ENCODE measurements at places on chromosomes 16 and 17.

DNA sequence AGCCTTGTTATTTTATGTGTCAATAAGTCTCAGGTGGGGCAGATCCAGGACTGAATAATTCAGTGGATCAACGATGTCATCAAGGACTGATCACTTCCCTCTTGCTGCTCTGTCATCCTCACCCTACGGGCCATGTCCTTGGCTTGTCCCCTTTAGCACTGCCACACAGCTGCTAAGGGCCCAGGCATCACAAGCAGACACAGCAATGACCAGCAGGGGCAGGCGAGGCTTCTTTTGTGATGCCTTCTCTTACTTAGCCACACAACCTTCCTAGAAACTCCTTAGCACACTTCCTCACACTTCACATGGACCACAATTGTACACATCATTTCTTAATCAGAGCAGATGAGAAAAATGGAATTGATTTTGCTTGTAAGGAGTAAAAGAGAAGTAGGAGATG lies 356.3 kb upstream of the SOX9 start:
- no peak for DNase-seq

DNA sequence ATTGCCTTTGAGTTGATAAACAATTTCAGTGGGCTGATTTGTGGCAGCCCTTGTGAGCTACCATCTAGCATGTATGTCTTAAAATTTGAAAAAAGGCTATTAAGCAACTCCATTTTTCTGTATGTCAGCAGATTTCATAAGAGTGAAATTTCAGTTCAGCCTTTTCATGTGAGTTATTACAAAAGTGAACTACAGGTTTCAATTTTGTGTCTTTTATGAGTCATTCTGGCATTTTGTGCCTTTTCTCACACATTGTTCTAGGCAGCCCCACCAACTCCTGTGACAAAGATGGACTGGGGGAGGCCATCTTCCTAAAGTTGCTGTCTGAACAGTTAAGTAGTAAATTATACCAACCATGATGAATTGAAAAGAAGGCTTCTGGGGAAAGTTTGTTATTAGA lies 52.1 kb downstream of the USP10 start:
- no peak for DNase-seq

DNA sequence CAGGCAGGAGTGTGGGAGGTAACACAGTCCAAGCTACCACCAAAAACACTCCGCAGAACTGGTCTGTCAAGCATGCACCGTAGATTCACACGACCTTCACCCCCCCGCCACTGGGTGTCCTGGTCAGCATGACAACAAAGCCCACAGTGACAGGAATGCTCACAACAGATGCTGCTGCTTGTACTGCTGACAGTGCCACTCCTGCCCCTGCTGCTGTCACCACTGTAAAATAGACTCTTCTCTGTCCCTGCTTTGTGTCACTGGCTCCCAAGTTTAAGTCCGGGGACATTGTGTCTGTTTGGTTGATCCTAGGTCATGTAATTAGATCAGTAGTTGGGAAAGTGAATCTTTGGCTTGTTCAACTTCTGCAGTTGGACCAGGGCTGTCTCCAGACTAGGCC lies 7.0 kb upstream of the ODF4 start:
- no peak for DNase-seq

GRCh38 chr17:15885770-15886169 lies 59.2 kb upstream of the ADORA2B start:
- no peak for DNase-seq

- DNase-seq: no peak
Measured at GRCh38 chr16:83200005-83200779, 573.4 kb downstream of the CDH13 start.
